ENCODE measurements at places on chromosomes 7 and 10. TPM values are rescaled to one million over a fixed set of nuclear protein-coding genes. Genes with fewer than 3 reads are reported as not detected.

Gene OPN4
- not detected for total RNA-seq

DNA sequence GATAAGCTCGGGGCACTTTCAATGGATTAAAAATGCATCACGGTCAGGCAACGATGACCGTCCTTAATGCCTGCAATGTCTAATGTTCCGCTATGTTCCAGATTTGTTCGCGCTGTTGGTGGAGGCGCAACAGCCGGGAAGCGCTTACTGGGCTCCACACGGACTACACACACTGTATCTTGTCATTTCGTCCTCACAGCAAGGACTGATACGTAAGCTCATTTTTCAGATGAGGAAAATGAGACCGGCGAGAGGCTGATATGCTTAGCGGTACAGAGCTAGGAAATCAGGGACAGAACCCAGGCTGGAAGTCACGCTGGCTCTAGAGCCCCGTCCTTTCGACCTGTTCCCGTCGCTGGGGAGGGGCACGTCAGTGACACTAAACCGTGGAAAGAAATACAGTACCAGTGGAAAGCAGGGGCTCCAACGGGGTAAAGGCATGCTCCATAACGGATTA is 670 bp downstream of the TPK1 start:
- H3K36me3 ChIP-seq: peaks cover 23% of the 10 kb centered on the region
- peaks cover 30% of the 10 kb centered on the region for H3K4me1 ChIP-seq
- no peaks in the 10 kb centered on the region for H3K27me3 ChIP-seq
- peak overlapping the region; percentile 92 for H3K4me3 ChIP-seq
- peak overlapping the region; percentile 93 for H3K27ac ChIP-seq

DNA sequence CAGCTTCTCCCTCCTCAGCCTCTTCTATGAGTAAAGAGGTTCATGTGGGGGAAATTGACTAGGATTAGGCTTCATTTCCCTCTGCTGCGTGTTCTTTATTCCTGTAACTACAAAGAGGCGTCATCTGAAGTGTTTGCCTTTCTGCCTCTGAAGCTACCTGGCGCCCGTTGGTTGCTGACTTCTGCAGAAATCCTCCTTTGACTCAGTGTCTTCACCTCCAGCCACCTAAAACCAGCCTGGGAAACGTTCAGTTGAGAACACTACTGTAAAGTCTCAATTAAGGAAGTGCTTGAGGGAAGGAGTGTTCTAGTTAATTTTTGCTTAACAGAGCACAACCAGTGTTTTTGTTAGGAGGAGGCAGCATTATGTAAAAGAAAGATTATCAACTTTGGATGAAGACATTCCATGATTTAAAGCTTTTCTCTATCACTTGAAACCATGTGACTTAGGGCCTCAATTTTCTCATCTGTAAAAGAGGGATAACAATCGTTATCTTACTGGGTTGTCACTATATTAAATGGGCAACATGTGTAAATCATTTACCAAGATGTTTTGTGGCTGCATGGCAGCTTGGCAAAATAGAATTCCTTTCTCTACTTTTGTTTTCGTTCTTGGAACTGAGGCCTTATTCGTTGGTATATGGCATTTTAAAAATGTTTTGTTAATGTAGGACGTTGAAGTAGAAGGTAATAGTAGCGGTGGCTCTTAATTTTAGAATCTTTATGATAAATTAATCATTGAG is 642.9 kb downstream of the SDK1 start:
- peak overlapping the region; percentile 47 for H3K27ac ChIP-seq
- DNase-seq: peak; percentile 24

DNA sequence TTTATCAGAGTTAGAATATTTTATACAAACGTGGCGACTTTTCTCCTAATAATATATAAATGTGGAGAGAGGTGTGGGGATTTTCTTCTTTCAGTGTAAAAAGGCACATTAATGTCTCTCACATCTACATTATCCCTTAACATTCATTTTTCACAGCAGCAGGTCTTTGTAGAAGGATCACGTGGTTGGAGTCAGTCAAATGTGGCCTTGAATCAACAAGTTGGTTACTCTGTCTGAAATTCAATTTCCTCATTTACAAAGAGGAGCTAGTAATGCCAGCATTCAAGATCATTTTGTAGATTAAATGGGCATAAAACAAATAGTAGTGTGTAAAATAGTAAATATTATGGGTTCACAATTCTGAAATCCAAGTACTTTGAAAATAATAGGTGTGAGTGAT is 183.1 kb upstream of the SEMA3E start:
- H3K4me3 ChIP-seq: no peak overlapping the region
- H3K27ac ChIP-seq: no peak overlapping the region
- H3K36me3 ChIP-seq: no peaks in the 10 kb centered on the region
- DNase-seq: no peak
- H3K4me1 ChIP-seq: no peaks in the 10 kb centered on the region

DNA sequence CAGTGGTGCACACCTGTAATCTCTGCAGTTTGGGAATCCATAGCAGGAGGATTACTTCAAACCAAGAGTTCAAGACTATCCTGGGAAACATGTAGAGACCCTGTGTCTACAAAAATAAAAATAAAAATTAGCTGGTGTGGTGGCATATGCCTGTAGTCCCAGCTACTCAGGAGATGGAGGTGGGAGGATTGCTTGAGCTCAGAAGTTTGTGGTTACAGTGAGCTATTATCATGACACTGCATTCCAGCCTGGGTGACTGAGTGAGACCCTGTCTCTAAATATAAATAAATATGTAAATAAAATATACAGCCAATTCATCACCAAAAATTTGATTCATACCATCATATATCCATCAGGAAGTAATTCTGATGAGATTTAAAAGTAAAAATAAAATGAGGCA is 60.9 kb downstream of the ANKRD7 start:
- peaks cover 6% of the 10 kb centered on the region for H3K4me1 ChIP-seq
- H3K36me3 ChIP-seq: no peaks in the 10 kb centered on the region
- no peak overlapping the region for H3K27ac ChIP-seq
- no peaks in the 10 kb centered on the region for H3K27me3 ChIP-seq
- DNase-seq: no peak
- H3K4me3 ChIP-seq: no peak overlapping the region

DNA sequence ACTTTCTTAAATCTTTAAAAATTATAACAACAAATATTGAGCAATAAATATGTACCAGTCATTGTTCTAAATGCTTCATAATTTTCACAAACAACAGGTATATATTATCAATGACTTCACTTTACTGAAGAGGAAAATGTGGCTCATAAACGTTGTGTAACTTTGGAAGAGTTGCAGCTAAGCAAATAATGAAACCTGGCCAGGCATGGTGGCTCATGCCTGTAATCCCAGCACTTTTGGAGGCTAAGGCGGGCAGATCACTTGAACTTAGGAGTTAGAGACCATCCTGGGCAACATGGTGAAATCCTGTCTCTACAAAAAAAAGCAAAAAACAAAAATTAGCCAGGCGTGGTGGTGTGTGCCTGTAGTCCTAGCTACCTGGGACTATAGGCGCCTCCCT is 71.9 kb upstream of the AMPH start:
- H3K27me3 ChIP-seq: peaks cover 16% of the 10 kb centered on the region
- no peak for DNase-seq
- H3K27ac ChIP-seq: no peak overlapping the region
- H3K4me1 ChIP-seq: no peaks in the 10 kb centered on the region

DNA sequence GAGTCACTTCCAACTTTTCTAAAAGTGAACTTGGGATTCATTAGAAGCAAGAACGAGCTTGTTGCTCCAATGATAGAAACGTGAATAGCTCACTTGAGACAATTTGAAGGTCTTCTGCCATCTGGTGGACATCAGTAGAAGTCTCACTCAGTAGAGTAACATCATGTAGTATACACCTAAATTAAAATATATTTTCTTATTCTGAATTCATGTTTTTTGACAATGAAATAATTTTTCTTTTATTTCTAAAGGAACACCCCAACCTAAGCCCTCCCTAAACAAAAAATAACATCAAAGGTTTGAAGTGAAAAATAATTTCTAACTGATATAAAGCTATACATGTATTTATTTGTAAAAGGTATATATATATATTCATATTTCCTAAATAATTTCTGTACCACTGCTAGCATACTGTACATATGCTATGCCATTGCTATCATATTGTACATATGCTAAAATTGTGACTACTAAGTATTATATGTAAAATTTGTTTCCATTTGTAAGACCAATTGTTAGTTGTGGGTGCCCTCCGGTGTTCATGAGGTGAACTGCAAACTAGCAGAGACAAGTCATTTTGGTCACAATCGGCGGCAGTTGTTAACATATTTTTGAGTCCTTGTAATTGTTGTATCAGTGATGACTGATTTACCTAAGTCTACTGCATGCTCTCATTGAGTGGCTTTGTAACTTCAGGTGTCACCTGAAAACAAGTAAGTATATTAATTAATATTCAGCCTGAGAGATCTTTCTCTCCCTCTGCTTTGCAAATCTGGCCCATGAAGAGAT is 121.9 kb downstream of the PTPRZ1 start:
- H3K27ac ChIP-seq: no peak overlapping the region
- H3K4me1 ChIP-seq: no peaks in the 10 kb centered on the region
- peak; percentile 74 for DNase-seq
- H3K4me3 ChIP-seq: no peak overlapping the region
- no peaks in the 10 kb centered on the region for H3K27me3 ChIP-seq

Gene PLPP4
- total RNA-seq: not detected

Gene GNAT3
- total RNA-seq: not detected

DNA sequence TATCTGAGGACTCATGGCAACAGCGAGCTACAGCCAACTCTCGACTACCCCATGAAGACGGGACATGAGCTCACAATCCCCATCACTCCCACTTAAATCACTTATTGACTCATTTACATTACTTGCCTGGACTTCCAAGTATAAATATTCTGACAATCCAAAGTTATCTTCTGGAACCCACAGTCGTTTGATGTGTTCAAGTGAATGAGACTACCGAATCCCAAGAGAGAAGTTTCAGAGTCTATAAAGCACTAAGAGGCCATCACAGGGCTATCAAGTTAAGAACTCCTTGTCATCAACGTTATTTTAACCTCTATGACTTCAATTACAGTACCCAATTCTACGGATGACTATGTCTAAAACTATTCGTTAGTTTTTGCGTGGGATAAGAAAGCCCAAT is 11.5 kb upstream of the ANAPC16 start:
- no peak overlapping the region for H3K4me3 ChIP-seq
- H3K27ac ChIP-seq: no peak overlapping the region
- no peaks in the 10 kb centered on the region for H3K4me1 ChIP-seq
- H3K36me3 ChIP-seq: peaks cover 63% of the 10 kb centered on the region
- no peak for DNase-seq

- no peak overlapping the region for H3K4me3 ChIP-seq
- no peaks in the 10 kb centered on the region for H3K27me3 ChIP-seq
- DNase-seq: no peak
- H3K36me3 ChIP-seq: no peaks in the 10 kb centered on the region
- no peaks in the 10 kb centered on the region for H3K4me1 ChIP-seq
Observed at GRCh38 chr7:77525231-77525630, 11.9 kb upstream of the PTPN12 start.

- no peak overlapping the region for H3K27ac ChIP-seq
- no peak overlapping the region for H3K4me3 ChIP-seq
- no peaks in the 10 kb centered on the region for H3K4me1 ChIP-seq
- H3K36me3 ChIP-seq: peaks cover 37% of the 10 kb centered on the region
- no peak for DNase-seq
Observed at GRCh38 chr10:3162533-3162932, 10.0 kb downstream of the PITRM1 start.

DNA sequence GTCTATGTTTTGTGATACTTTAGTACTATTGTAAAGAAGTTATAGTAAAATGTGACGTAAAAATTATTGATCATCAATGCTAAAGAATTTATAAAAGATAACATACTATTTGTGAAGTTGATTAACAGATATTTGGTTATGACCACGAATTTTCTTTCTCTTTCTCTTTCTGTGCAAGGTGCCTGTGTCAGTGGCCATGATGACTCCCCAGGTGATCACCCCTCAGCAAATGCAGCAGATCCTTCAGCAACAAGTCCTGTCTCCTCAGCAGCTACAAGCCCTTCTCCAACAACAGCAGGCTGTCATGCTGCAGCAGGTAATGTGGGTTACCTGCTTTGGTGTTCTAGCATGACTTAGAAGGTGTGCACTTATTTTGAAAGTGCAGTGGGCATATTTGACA is 213.7 kb downstream of the FOXP2 start:
- no peaks in the 10 kb centered on the region for H3K36me3 ChIP-seq
- H3K4me3 ChIP-seq: no peak overlapping the region
- H3K4me1 ChIP-seq: peaks cover 9% of the 10 kb centered on the region
